ENCODE measurements at places on chromosomes 7 and 10.

- no peak for DNase-seq
These were observed 55.7 kb downstream of the CCDC3 start for GRCh38 chr10:12945690-12946359.

- peak; percentile 86 for DNase-seq
These were observed 96.9 kb downstream of the HIPK2 start for GRCh38 chr7:139680676-139681462.

GRCh38 chr10:95664543-95664942, 8.0 kb upstream of the ALDH18A1 start:
- DNase-seq = no peak

GRCh38 chr10:16787361-16787791, 29.8 kb downstream of the RSU1 start:
- peak; percentile 20 for DNase-seq

DNA sequence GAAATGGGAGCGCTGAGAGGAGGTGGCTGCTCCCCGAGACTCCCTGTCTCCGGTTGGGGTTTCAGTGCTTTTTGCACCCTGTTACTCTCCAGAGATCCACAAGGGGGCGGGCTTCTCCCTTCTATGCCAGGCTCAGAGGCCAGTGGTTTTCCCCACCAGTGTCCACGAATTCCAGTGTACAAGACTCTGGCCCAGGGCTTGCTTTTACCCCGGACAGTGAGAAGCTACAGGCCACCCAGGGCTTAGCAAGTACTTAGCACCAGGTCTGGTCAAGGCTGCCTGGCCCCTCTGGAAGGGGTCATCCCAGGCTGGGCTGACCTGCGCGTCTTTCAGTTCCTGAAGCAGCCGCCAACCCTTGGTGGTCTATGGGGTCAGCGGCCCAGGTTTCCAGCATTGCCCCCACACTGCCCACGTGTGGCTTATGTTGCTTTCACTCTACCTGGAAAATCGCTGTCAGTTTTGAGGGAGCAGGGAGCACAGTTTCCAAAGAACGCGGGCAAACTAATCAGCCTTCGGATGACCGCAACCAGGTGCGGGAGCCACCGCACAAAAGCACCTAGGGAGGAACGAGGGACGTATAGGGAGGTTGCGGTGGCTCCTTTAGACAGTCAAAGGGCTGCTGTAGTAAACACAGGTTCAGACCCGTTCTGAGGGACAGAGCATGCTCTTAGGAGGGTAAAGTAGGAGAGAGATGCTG, 6.8 kb downstream of the CYP26A1 start:
- peak; percentile 39 for DNase-seq

GRCh38 chr7:121985476-121986030, 112.6 kb downstream of the PTPRZ1 start:
- DNase-seq = no peak

- no peak for DNase-seq
These were observed 186.7 kb upstream of the HGF start for GRCh38 chr7:81956520-81956919.

DNA sequence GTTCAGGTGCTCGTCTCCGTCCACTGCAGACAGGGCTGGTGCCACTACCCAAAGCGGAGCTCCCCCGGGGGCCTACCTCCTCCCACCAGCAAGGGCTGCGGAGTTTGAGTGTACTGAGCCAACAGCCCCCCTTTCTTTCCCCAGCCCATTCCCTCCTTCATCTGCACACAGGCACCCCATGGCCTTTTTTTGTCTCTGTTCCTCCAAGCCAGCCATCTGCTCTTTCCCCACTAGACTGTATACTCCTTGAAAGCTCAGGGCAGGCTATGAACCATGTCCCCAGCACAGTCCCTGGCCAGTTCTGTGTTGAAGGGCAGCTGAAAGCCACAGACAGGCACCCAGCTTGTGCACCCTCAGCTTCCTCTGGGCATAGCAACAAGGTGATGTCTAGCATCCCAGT, 99.4 kb downstream of the ZMIZ1 start:
- no peak for DNase-seq

GRCh38 chr10:19592276-19592675, 224.0 kb upstream of the PLXDC2 start:
- DNase-seq = no peak

GRCh38 chr10:49157229-49157628, 23.4 kb upstream of the FAM170B start:
- DNase-seq = no peak

All from stimulated activated CD4-positive, alpha-beta T cell treated with anti-CD3 and anti-CD28 coated beads, Interleukin-15, amount 100 ng/mL, for 48 hours (primary cell).